ENCODE measurements at places on chromosomes 16 and 17.

GRCh38 chr16:3188675-3188924, 596 bp downstream of the OR1F1 start:
- no peak for DNase-seq

- no peak for DNase-seq
Observed at GRCh38 chr17:29958947-29959657, 17.7 kb downstream of the EFCAB5 start.

- DNase-seq: no peak
Observed at GRCh38 chr16:66006485-66006884, 360.0 kb upstream of the CDH5 start.

- DNase-seq: no peak
Observed at GRCh38 chr16:25413975-25414374, 156.3 kb upstream of the ZKSCAN2 start.

DNA sequence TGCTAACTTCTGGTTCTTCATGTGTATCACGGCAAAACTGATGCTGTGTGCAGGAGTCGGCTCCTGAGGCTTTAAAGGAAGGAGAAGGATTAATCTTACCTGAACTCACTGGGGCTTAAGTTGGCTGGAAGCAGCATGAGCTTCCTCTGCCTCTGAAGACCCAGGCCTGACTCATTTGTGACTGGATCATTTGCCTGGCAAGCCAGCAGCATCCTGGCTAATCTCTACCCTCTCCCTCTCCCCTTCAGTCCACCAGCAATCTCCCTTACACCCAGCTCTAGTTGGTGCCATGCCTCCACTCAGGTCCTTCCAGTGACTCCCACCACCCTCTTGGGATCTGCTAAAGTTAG, 150.3 kb downstream of the IRX3 start:
- no peak for DNase-seq

DNA sequence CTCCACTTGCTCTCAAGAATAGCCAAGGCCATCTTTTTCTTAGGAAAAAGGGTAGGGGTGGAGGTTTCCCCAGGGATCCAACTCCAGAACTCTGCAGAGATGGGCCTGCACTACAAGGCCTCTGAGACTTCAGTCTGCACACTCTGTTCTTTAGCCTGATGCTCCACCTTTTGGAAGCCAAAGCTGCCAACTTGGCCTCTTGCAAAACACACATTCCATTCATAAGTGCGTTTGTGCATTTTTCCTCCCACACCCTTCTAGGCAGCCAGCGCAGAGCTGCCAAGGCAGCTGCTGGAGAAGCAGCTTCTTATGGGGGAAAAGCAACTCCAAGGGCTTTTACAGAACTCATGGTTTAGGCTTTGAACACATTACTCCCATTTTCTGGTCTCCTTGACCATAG, 45.3 kb downstream of the REXO5 start:
- DNase-seq: peak; percentile 66

- no peak for DNase-seq
Observed at GRCh38 chr16:71526111-71526631, at the start of gene CHST4. Gene CHST4 (plus strand): TSS chr16:71526426. CDS start chr16:71536678, 10,252 bp downstream.

GRCh38 chr17:33506889-33507650, 214.0 kb upstream of the ASIC2 start:
- no peak for DNase-seq

GRCh38 chr16:57191056-57191571, 5.0 kb downstream of the RSPRY1 start:
- no peak for DNase-seq

DNA sequence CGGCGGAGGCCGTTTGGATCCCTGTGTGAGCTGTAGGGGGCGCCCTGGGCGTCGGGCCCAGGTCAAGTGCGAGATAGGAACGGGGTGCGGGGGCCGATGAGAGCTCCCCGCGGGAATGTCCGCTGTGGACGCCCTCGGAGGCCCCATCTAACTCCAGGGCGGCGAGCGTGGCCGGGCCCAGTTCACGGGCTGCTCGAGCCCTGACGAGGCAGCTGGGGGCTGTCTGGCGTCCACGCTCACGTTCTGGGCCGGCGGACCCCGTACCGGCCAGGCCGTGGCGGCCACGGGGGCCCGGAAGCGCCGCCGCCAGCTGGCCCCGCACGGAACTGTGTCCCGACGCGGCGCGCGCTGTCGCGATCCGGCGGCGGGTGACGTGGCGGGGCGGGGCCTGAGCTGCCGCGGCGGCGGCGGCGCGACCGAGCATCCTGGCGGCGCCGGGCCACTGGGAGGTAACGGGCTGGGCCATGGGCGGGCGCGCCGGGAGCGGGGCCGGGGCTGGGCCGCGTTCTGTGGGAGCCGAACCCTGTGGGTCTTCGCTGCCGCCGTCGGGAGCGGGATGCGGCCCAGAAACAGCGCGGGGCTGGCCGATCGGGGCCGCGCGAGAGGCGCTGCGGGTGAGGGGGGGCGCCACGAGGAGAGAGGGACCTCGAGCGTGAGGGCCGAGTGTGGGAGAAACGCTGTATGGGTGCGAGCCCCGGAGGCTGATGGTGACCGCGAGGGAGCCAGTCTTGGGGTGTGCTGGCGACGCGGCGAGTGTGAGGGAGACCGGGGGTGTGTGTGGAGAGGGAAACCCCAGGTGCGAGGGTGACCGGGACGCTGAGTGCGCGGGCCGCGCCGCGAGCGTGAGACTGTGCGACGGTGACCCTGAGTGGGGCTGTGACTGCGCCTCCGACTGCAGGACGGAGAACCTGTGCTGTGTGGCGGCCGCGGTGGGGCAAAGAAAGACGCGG, at the start of gene SLC7A6:
SLC7A6 (plus strand) TSS at position 399 of the 950 bp plus-strand sequence. CDS start 10,201 bp downstream, outside the sequence.
- peak; percentile 82 for DNase-seq

- no peak for DNase-seq
Observed at GRCh38 chr16:88655053-88655732, 4.3 kb upstream of the CYBA start.

DNA sequence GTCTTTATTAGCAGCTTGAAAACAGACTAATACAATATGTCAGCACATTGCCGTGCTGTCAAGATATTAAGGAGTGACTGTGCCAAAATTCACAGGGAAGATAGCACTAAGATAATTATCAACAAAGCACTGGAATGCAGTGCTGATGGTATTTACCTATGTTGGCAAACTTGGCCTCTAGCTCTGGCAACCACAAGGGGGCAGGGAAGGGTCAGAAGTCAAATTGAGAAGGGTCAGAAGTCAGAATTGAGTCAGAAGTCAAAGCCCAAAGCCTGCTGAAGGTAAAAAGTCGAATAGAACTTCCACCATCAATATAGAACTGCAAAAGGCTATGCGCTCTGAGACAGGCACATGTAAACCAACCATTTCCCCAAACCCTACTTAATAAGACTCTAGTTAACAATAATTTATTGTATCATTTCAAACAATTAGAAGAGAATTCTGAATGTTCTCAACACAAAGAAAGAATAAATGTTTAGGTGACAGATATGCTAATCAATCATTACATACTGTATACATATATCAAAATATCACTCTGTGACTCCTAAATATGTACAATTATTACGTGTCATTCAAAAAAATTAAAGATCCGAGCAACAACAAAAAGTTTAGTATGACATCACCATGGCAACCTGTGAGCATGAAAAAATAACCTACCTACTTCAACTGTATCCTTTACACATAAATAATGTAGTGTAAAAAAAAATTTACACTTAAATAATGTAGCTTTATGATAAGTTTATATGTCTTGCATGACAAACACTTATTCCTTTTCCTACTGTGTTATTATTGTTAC, 916.1 kb downstream of the KCNJ2 start:
- DNase-seq: peak; percentile 14

GRCh38 chr17:50471009-50471905, 2.6 kb upstream of the CHAD start:
- no peak for DNase-seq

DNA sequence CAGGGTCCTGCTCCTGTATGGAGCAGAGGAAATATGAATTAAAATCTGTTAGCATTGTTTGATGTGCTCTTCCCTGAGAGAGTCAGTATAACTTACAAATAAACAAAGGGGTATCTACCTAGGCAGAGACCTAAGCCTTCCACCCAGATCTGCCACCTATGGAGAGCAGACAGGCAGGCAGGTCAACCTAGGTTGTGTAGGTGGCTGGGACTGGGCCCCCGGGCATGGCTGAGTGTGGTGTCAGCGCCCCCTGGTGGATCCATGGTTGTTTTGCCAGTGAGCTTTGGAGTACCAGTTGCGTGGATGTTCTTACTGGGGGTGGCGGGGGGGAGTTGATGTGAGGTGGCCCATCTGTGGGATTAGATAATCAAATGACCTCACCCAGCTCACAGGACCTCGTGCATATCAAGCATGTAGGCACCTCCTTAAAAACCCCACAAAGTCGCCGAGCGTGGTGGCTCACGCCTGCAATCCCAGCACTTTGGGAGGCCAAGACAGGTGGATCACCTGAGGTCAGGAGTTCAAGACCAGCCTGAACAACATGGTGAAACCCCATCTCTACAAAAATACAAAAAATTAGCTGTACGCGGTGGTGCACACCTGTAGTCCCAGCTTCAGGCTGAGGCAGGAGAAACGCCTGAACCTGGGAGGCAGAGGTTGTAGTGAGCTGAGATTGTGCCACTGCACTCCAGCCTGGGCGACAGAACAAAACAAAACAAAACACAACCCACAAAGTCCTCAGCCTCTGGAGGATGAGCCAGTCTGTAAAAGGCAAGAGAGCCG, 17.6 kb downstream of the DUS2 start:
- DNase-seq: peak; percentile 89

- DNase-seq: no peak
Observed at GRCh38 chr17:30956764-30957374, 14.0 kb upstream of the RNF135 start.

DNA sequence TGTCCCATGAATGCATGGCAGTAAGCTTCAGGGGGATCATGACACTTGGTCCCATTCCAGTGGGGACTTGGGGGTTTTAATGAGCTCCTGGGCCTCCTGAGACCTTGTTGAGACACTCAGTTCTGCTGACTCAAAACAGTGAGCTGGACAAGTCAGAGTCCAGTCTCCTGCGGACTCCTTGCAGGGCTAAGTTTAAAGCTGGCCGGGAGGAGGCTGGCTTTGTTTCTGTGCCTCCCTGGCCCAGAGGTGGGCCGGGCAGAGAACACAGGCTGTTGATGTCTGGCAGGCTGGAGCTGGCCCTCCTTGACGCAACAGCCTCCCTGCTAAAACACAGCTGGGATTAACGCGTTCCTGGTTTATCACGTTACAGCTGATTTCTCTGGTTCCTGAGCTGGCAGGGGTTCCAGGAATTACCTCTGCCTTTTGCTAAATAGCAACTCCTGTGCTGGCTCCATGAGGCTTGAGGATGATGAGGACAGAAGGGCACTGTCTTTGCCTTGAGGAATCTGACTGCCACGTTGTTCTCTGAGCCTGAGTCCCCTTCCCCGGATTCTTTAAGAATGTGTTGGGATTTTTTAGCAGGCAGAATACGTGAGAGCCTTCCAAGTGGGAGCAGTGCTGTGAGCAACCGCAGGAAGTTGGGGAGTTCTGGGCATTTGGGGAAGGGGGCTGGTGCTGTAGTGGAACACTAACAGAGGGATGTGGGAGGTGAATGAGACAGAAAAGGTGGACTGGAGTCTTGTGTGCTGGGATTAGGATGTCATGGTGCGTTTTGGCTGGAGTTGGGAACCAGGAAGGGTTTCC, 2.0 kb downstream of the GPT2 start:
- DNase-seq: no peak

DNA sequence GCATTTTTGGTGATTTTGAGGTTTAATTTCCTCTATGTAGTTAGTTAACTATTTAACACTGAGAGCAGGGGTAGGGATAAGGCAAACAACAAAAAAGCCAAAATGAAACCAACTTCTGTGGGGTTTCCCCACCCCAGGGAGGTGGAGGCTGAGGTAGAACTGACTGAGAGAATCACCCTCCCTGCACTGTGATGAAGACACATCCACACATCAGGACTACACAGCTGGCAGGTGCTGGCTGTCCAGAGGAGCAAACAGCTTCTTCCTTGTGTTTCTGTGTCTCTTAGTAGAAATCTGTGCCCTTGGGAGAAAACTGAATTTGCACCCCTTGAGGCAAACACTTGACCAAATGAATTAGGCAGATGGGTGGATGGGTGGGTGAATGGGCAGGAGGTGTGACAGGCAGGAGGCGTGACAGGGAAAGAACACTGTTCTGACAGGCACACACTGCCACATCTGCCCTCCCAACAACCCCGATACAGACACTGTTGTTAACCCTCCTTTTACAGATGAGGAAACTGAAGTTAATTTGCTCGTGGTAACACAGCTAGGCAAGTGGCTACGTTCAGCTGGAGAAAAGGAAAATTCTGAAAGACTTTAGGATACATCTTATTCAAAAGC, 62.9 kb upstream of the AMZ2 start:
- no peak for DNase-seq

DNA sequence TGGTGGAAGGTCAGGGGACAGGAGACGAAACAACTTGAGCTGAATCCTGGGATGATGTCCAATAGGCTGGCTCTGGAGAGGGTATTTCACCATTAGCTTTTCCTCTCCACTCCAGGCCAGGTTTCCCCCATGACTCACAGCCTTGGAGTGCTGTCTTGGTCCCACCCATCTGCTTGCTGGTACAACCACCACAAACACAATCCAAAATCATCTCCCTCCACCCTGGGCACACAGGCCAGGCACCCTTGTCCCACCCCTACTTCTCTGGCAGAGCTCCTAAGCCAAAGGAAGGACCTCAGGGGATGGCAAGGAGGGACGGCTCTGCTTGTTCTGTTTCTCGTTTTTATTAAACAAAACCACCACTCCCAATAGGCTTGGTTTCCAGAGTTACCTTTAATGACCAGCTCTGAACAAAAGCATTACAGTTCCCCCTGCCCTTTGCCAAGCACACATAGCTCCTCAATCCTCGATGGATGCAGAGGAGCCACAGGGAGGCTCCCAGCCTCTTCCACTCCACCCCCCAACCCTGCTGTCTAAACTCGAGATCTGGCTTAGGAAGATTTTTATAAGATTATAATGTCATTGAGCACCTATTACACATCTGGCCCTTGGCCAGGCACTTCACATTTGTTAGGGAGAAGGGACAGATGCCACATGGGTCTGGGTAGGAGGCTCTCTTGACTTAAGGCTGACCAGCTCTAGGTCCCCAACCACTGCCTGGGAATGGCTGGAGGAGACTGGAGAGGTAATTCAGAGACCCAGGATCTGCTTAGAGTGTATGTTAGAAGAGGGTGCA, 13.3 kb downstream of the CAVIN1 start:
- DNase-seq: peak; percentile 49

DNA sequence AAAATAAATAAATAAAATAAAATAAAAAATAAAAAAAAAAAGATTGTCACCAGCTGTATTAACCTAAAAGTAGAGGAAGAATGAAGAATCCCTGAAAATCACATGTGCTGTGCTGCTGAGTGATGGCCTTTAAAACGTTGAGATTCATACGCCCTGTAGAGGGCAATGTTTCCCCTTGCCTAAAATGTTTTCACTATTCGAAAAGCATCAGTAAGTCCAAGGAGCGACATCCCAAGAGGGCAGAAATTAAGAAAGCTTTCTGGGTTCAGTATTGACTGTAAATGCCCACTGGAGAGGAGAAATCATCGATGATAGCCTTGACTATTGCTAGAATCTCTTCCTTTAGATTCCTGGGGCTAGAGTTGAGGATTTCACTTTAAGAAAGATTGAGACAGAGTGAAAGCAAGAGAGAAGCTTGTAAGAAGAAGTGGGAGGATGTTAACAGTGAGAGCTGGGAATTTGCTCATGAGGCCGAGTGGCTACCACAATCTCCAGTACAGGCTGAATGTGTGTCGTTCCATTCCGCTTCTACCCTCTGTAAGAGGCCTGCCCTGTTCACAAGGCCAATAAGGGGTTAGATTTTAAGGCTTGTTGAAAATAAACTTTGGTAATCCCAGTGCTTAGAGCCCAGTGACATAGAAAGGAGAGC, 170.8 kb upstream of the FAM20A start:
- DNase-seq: no peak

GRCh38 chr17:35568561-35568960, 7.9 kb upstream of the SLFN14 start:
- peak; percentile 21 for DNase-seq
